ENCODE measurements at places on chromosomes 2 and 18.

- no peak for DNase-seq
Measured at GRCh38 chr2:46400016-46400415, 79.3 kb upstream of the TMEM247 start.

- no peak for DNase-seq
Measured at GRCh38 chr18:36440614-36441013, 143.1 kb downstream of the FHOD3 start.

- DNase-seq, result no peak
Measured at GRCh38 chr2:222477962-222478608, 53.7 kb downstream of the SGPP2 start.

GRCh38 chr2:96486696-96487095, 18.5 kb downstream of the NEURL3 start:
- no peak for DNase-seq

Measured in stimulated activated CD8-positive, alpha-beta memory T cell treated with anti-CD3 and anti-CD28 coated beads, Interleukin-15, amount 100 ng/mL, for 4 hours (primary cell).